ENCODE measurements at places on chromosomes 6 and 20. TPM values are rescaled to one million over a fixed set of nuclear protein-coding genes. Genes with fewer than 3 reads are reported as not detected.
A peak's percentile ranks its signal among the peaks of the same experiment; 100 is the strongest.

OTOR gene
- not detected for total RNA-seq

- DNase-seq: no peak
These were observed 22.7 kb upstream of the CD2AP start for GRCh38 chr6:47454713-47455396.

DNA sequence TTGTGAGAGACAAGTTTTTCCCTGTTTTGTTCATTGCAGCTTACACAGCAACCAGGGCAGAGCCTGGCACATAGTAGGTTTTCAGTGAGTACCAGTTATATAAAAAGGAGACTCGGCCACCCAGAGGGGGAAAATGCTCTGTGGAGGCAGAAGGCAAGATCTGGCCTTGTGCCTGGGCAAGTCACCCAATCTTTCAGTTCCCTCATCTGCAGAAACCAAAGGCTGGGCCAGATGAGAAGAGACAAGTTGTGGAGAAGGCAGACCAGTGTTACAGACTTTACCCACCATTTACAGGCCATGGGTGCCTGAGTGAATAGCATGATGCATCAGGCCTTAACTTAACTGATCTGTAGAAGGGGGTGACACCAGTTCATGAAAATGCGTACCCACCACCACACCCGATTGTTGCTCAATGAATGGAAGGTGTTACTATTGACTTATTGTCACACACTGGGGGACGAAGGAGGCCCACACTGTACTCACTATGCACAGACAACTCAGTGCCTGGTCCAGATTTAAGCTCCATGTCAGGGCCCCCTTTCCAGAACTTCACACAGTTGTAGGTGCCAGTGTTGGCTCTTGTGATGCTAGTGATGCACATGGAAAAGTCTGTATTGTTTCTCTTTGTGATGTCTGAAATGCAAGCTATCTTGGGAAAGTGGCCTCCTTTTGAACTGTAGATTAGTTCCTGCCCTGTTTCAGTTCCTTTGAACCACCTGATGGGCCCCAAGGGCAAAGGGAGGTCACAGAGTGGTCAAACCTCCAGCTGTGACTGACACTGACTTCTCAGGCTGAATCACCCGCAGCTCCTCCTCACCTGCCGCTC, 64.3 kb upstream of the SIRPG start:
- no peak for DNase-seq

GRCh38 chr6:93799226-93799625, 379.9 kb upstream of the EPHA7 start:
- no peak for DNase-seq

GRCh38 chr6:63261820-63262219, 50.6 kb downstream of the FKBP1C start:
- no peak for DNase-seq

DNA sequence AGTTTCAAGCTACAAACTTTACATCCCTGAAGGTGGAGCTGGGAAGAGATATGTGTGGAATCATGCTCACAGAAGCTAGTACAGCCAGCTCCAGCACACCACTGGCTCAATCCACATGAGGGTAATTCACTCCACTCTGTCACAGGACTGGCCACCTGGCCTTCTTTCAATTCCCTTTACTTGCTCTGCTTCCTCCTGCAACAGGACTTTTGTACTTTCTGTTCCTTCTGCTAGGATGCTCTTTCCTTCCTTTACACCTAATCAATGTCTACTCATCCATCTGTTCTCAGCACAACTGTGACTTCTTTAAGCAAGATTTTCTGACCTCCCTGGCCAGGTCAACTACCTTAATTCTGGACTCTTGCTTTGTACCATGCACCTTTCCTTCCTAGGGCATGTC, 39.4 kb upstream of the MYB start:
- no peak for DNase-seq

ZNF343 gene
- total RNA-seq: 8.0 TPM

DNA sequence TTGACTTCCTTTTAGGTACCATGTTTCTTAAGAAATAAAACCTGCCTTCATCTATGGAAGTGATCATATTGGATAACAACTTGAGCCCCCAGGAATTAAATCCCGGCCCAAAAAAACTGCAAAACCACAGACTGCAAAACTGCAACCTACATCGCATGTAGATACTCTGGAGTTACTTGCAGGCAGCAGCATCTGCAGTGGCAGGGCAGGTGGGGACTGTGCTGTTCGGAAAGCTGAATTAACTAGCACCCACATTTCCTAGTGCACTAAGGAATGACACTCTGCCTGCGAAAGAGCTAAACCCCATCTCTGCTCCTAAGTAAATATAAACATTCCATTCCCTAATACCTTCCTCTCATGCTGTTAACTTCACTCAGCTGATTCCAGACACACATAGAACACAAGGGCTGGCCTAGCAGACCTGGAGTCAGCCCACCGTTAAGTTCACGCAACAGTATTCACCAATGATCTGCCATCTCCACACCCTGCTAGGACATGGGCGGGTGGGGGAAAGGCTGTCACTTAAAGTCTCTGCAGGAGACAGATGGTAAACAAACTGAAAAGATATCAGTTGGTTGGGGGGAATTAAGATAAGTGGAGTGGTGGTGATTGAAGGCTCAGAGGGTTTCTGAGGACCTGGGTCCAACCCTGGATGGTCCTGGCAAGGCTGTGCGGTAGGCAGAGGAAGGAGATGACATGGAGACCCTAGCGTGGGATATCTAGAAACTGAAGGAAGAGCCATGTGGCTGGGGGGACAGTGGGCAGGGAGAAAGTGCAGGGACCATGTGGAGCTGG, 128.4 kb downstream of the SYCP2 start:
- DNase-seq: no peak

- DNase-seq: no peak
These were observed 123.8 kb upstream of the ID4 start for GRCh38 chr6:19713411-19713810.

DNA sequence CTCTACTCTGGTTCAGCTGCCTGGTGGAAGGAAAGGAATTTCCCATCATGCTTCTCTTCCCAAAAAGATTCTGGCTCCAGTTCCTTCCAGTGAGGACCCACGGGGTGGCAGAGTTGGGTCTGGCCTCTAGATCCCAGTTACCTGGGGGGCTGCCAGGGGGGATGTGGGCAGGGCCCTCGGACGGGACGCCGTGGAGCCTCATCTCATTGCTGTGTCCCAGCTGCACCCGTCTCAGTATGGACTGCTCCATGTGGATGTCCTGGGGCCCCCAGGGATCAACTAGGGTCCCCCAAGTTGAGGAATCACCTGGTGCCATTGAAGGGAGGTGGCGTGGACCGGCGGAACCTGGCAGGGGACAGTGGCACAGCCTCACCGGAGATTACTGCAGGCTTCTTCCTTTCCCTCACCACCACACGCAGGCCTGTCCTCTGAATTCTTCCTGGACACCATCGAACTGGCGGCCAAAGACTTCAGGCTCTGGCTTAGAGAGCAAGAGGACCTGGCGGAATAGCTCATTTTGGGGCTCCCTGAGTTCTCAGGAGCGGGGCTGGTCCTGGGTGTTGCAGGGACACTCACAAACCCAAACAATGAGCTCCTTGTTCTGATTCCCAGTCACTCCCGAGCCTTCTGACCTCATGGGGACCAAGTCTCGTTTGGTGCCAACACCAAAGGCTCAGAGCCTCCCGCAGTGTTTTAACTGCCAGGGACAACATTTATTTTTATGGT, 8.5 kb downstream of the ZBP1 start:
- no peak for DNase-seq

GRCh38 chr6:30171677-30172471, 8.5 kb downstream of the TRIM15 start:
- DNase-seq: no peak

GRCh38 chr6:70258483-70258882, 44.4 kb downstream of the COL9A1 start:
- no peak for DNase-seq

DNA sequence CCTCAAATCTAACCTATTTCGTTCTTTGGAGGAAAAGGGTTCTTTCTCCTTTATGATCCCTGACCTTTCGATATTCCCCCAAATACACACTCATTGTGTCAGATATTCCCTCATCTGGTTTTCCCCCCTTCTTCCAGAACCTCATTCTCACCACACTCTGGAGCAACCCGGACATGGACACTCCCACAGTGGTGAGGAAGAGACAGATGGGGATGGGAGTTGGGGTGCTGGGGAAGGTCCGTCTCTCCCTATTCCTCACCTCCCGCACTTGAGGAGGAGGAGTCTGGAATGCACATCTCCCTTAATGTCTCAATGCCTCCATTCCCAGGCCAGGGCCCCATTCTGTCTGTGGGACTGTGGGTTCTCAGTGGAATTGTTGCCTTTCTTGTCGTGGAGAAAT, 1.3 kb downstream of the SLC39A7 start:
- DNase-seq: no peak

RFX6 gene
- not detected for total RNA-seq

- peak; percentile 90 for DNase-seq
These were observed at the start of gene LPIN3 for GRCh38 chr20:41340327-41341055. Gene LPIN3 (plus strand): TSS chr20:41340821. CDS start chr20:41345804, 4,983 bp downstream.
